CD4-positive, alpha-beta T cell treated with Interferon alpha-2 for 1 hour (primary cell): ENCODE measurements at places on chromosomes 12 and 14.

- DNase-seq: no peak
Measured at GRCh38 chr14:34038358-34039057, 87.6 kb upstream of the EGLN3 start.

DNA sequence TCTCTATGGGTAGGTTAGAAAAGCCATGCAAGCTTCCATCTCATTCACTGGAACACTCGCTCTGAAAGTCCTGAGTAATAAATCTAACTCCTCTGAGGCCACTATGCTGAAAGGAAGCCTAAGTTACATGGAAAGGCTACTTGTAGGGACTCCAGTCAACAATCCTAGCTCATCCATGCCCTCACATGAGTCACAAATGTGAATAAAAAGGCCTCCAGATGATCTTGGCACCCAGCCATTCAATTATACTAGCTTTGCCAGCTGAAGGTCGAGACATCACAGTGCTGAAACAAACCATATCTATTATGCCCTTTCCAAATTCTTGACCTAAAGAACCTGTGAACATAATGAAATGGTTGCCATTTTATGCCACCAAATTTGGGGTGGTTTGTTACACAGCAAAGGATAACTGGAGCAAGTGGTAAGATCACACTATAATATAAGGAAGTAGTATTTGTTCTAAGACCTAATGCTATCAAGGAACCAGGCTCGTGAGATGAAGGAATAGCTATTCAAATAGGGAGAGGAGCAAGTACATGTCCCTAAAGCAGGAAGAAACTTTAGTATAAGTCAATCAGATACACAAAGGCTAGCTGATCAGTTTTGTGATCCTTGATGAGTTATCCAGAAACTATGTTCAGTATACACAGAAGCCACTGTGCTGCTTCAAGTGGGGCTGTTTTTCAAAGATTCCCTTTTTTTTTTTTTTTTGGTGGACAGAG lies 142.1 kb downstream of the MED13L start:
- no peak for DNase-seq

- no peak for DNase-seq
Measured at GRCh38 chr12:24922090-24922489, 26.8 kb downstream of the BCAT1 start.

DNA sequence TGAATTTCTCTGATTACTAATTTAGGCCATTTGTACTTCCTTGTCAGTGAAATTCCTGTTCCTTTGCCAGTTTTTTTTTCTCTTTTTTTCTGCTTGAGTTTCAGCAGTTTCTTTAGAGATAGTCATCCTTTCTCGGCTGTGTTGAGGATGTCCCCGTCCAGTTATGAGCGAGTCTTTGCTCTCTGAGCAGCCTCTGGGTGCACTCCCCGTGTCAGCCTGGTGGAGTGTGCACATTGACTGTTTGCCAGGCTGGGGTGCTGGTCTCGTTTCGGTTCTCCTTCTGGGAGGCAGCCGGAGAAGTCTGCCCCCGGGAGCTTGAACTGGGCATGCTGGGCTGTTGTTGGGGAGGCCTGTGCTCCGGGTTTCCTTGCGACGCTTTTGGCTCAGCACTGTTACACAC lies 3.0 kb downstream of the PACS2 start:
- no peak for DNase-seq
